SW 1271 (cell line): ENCODE measurements at places on chromosomes 13 and 19.
A peak's percentile ranks its signal among the peaks of the same experiment; 100 is the strongest.

DNA sequence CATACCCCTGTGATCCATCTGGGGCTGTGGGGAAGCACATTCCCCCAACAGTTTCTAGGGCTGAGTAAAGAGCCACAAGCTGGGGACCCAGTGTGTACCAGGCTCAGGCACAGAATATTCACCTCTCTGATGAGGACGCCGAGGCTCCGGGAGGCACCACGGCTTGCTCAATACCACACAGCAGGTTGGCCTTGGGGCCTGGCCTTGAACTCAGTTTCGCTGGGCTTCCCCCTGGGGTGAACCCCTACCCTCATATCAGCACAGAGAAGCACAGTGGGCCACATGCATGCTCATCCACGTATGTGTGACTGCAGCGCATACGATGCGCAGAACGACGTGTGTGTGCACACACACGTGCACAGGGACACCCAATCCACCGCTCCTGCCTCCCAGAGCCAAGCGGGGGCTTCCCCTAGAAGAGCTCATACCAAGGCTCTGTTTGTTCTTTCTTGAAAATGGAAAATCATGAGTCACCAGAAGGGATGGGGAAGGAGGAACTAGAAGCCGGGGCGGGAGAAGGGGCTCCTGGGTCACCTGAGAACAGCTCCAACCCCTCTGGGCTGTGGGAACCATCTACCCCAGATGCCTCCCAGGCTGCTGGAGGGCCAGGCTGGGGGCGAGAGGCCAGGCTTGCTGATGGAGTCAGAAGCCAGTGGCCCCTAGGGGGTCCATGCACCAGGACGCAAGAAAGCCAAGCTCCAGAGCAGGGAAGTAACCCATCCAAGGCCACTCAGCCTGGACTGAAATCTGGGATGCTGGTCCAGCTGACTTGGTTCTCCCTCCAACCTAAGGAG lies 4.9 kb upstream of the PDE4C start:
- DNase-seq: no peak

GRCh38 chr13:95880331-95880730 lies 172.9 kb downstream of the UGGT2 start:
- no peak for DNase-seq

DNA sequence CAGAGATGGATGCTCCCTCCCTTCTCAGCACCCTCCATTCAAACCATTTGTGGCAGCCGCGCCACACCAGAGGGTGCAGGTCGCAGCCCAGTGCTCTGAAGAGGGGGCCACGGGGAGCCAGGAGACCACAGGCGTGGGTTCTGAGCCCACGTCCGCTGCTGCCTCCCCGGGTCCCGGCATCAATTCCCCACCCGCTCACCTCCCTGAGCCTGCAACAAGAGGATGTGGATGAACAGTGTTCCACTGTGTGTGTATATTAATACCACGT lies 120.1 kb upstream of the VSTM2B start:
- DNase-seq: no peak

- no peak for DNase-seq
Observed at GRCh38 chr13:20369886-20370361, 137.8 kb upstream of the GJB6 start.

- DNase-seq: no peak
Observed at GRCh38 chr13:66958611-66959010, 271.5 kb downstream of the PCDH9 start.

- no peak for DNase-seq
Observed at GRCh38 chr19:34452723-34453122, 24.5 kb downstream of the UBA2 start.

DNA sequence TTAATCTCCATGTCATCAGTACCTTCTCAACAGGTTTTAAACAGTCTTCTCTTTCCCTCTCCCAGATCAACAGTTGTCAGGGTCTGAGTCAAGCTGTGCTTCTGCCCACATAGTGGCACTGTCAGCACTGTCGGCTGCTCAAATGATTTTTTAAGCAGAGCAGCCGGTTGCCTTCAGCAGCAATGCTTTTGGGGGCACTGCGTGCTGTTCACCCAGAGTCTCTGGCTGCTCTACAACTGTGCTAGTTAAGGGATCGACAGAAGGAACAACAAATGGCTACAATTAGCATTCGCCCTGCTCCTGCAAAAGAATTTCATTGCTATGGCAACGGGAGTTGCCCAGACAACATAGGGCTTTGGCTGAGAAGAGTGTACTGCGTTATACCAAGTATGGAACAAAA lies 412.9 kb downstream of the DIAPH3 start:
- DNase-seq: no peak

DNA sequence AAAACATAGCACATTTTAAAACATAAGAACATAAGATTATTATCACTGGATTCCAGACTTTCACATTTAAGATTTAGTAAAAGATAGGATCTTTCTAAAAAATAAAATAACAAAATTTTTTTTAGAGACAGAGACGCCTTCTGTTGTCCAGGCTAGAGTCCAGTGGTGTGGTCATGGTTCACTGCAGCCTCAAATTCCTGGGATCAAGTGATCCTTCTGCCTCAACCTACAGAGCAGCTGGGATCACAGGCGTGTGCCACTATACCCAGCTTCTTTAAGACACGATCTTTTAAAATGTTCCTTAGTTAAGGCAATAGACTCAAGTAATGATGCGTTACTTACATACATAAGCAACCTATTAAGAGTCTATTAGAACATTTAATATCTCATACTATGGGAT lies 32.7 kb downstream of the ALG5 start:
- DNase-seq: no peak

- DNase-seq: no peak
Observed at GRCh38 chr13:31441800-31442510, 242.2 kb downstream of the B3GLCT start.

DNA sequence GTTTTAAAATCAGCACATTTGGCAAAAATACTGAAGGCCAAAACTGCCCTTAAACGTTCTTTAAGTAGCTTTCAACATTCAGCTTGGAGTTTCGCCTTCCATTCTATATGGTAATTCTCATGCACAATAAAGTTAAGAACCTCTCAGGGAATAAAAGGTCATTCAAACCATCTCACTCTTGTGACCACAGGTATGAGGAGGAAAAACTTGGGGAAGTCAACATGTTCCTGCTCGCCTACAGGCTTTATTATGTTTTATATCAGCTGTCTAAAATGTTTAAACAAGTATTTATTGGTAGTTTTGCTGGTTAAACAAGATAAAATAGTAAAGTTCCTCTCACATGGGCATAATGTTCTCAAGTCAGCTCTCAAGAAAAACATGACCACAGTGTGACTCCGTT lies 19.9 kb upstream of the TM9SF2 start:
- no peak for DNase-seq

DNA sequence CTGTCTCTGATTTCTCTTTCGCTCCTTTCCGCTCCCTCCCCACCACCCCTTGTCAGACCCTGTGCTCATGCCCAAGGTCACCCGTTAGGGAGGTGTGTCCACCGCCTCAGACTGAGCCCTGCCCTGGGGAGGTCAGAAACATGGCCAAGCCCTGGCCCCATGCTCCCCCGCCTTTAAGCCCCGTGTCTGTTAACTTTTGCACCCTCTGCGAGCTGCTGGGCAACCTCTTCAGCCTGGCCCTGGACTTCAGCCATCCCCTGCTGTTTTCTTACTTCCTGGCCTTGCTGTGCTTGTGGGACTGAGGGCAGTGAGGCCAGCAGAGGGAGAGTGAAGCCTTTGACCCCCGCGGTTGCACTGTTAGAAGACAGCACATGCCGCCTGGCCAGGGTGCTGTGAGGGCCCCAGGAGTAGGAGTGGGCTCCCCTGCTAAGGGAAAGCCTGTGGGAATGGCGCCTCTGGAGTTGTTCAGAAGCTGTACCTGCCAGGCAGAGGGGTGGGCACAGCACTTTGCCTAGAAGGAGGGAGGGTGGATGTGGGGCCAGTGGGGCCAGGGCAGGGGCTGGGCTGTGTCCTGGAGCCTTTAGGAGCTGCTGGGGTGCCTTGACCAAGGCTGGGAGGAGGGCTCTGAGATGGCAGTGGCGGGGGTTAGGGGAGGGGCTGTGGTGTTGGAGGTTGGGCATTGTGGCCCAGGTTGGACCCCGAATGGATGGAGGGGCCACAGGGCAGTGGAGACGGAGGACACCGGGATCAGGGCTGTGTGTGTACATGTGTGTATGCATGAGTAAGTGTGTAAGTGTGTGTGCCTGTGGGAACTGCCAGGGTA lies 7.9 kb downstream of the UPF1 start:
- DNase-seq: no peak

DNA sequence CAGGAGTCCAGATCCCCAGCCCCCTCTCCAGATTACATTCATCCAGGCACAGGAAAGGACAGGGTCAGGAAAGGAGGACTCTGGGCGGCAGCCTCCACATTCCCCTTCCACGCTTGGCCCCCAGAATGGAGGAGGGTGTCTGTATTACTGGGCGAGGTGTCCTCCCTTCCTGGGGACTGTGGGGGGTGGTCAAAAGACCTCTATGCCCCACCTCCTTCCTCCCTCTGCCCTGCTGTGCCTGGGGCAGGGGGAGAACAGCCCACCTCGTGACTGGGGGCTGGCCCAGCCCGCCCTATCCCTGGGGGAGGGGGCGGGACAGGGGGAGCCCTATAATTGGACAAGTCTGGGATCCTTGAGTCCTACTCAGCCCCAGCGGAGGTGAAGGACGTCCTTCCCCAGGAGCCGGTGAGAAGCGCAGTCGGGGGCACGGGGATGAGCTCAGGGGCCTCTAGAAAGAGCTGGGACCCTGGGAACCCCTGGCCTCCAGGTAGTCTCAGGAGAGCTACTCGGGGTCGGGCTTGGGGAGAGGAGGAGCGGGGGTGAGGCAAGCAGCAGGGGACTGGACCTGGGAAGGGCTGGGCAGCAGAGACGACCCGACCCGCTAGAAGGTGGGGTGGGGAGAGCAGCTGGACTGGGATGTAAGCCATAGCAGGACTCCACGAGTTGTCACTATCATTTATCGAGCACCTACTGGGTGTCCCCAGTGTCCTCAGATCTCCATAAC lies at the start of gene APOE:
Gene APOE, plus strand, starts transcription at position 360 of the 724 bp plus-strand sequence. CDS start 829 bp downstream, outside the sequence.
- DNase-seq: no peak

DNA sequence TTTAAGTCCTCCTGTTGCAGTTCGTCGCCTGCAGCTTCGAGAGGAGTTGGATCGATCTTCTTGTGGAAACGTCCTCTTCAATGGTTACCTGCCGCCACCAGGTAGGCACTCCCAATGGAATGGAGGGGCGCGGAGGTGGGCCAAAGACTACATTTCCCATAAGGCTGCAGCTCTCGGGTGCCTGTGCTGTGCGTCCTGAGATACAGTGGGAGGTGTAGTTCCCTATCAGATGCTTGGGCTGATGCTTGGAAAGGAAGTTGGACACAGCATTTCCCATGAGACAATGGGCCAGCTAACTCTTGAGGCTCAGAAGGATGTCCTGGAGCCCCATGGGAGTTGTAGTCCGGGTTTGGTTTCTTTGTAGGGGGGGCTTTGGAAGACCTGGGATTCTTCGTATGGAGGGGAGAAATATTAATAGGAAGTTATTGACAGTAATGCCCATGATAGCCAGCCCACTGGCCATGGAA lies 1.8 kb downstream of the SHKBP1 start:
- DNase-seq: peak; percentile 22

DNA sequence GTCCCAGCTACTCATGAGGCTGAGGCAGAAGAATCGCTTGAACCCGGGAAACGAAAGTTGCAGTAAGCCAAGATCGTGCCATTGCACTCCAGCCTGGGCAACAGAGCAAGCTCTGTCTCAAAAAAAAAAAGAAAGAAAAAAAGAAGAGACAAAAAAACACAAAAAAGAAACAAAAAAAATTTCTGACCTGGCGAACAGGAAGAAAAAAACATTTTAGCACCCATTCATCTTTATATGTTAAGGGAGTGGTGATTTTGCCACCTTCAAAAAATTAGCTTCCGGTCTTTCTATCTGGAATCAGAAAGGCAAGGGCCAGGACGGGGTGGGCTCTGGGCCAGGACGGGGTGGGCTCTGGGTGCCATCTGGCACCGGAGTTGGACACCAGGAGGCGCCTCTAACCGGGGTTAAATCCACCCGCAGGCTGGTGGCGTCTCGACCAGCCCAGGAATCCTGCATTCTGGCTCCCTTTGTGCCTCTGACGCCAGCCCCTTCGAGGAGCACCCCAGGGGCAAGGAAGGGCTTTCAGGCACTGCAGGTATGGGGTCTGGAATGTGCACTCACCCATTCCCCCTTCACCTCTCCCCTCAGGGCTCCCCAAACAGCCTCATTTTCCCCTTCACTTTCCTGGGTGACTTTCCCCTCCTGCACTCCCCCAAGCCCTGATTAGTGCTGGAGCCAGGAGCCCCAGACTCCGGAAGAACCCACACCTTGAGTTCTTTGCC lies 10.4 kb upstream of the ZSWIM4 start:
- DNase-seq: no peak

DNA sequence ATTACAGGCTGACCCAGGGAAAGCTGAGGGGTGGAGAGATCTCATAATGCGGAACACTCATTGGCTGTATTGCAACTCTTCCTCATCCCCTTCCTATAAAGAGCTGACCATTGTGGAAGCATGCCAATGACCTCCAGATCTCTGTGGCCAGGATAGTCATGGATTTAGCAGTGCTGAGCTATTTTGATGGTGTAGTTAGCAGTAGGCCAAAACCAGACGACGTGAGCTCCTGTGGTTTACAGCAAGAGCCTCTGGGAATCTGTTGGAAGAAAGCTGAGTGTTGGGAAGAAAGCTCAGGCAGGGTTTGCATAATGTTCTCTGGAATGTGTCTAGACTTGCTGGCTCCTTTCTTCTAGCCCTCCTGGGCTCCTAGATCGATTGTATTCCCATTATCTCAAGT lies 187.5 kb upstream of the GPC6 start:
- DNase-seq: no peak

DNA sequence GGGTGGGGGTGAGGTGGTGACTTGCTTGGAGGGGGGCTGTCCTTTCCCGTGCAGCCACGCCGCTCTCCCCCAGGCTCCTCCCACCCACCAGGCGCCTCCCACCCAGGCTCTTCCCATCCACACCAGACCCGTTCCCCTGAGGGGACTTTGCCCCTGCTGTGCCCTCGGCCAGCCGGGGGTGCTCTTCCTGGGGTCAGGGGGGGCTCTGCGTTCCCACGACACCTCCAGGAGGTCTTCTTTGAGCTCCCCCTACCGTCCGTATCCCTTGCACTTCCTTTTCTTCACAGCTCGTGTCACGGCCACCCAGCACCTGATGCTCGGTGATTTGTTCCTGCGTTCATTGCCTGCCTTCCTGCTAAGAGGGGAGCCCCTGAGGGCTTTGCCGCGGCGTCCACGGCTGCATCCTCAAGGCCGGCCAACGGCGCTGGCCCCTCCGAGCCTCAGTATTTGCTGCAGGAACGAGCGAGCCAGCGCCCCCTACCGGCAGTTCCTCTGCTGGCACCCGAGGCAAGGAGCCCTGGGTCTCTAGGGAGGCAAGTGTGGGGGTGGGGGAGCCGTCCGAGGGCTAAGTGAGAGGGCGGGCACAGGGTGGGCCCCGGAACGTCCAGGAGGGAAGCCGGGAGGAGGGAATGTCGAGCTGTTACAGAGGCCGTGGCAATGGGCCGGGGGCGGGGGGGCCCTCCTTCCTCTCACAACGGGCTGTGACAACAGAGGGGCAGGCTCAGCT lies 11.8 kb downstream of the LRRC4B start:
- peak; percentile 42 for DNase-seq

- no peak for DNase-seq
Observed at GRCh38 chr19:56111601-56112312, 9.3 kb downstream of the ZNF787 start.
